A549 treated with AZD2906 at 1 μM for 4 hours (cell line): ENCODE measurements at places on chromosomes 13 and 19. TPM values are rescaled to one million over a fixed set of nuclear protein-coding genes. Genes with fewer than 3 reads are reported as not detected.

DCT gene
- total RNA-seq = 0.01 TPM in 1 of 5 replicates, not detected in the others

PSG11 gene
- not detected in 5 replicates for total RNA-seq

GPR183 gene
- total RNA-seq = not detected in 5 replicates

ZNF285 gene
- total RNA-seq = 1.6 to 2.3 TPM (median 2.1 TPM) in 5 replicates

MISP3 gene
- total RNA-seq = 2.2 to 4.3 TPM (median 3.9 TPM) in 5 replicates

CARM1 gene
- 39.5 to 49.8 TPM (median 45.5 TPM) in 5 replicates for total RNA-seq

CYP4F8 gene
- not detected in 5 replicates for total RNA-seq

METTL21C gene
- not detected in 5 replicates for total RNA-seq

XAB2 gene
- total RNA-seq = 23.5 to 28.2 TPM (median 27.6 TPM) in 5 replicates

TTC9B gene
- total RNA-seq = 0.20 to 0.61 TPM (median 0.49 TPM) in 5 replicates

MAP4K1 gene
- 0.40 to 0.85 TPM (median 0.72 TPM) in 5 replicates for total RNA-seq

C2CD4C gene
- 0.35 to 0.70 TPM (median 0.53 TPM) in 5 replicates for total RNA-seq

ZNF433 gene
- total RNA-seq = not detected in 5 replicates

LRFN3 gene
- 20.1 to 27.8 TPM (median 23.2 TPM) in 5 replicates for total RNA-seq

MYPOP gene
- total RNA-seq = 6.4 to 10.3 TPM (median 10.1 TPM) in 5 replicates

PRMT1 gene
- 403 to 431 TPM (median 410 TPM) in 5 replicates for total RNA-seq
